Naive B cell (primary cell): ENCODE measurements at places on chromosomes 11 and 22. TPM values are rescaled to one million over a fixed set of nuclear protein-coding genes. Genes with fewer than 3 reads are reported as not detected.
A peak's percentile ranks its signal among the peaks of the same experiment; 100 is the strongest.

- DNase-seq: no peak
These were observed 13.3 kb upstream of the IL10RA start for GRCh38 chr11:117972629-117973502.

DNA sequence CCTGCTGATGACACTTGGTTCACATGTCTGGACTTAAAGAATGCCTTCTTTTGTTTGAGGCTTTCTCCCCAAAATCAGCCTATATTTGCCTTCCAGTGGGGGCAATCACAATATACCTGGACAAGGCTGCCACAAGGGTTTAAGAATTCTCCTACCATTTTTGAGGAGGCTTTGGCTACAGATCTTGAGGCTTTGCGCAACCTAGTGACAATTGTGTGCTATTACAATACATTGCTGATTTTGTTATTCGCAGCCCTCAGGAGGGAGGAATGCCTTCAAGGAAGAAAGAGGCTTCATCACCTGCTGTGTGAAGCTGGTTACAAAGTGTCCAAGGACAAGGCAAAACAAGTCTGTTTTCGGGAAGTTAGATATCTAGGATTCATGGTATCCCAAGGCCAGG, 50.8 kb upstream of the OR4C15 start:
- no peak for DNase-seq

DNA sequence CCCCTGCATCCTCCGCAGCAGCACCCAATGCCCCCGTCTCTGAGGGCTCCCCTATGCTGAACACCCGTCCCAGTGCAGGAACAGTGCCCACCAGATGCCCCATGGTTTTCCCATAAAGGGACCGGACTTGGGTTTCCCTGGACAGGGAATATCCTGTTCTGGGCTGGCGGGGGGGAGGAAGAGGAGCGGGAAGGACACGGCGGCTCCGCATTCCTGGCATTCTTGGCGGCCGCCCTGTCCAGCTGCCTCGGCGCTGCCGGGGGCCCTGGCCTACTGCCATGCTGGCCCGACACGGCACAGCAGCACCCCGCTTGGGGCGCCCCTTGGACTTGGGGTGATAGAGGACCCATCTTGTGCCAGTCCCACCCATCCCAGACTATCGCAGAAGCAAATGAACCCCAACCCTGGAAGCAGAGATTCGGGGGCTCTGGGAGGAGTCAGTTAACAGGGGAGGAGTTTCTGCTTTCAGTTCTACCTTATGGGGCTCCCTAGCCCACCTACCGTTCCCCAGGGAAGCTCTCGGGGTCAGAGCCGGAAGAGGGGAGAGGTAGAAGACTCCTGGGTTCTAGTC, 23.7 kb upstream of the CBX7 start:
- no peak for DNase-seq

GRCh38 chr22:46107753-46108563, 42.4 kb upstream of the PPARA start:
- no peak for DNase-seq

GRCh38 chr22:38035530-38035885, 21.7 kb upstream of the PICK1 start:
- DNase-seq: no peak

CST6 gene
- polyA plus RNA-seq: not detected

- no peak for DNase-seq
These were observed 2034.2 kb downstream of the LRRC4C start for GRCh38 chr11:39425226-39425625.

DNA sequence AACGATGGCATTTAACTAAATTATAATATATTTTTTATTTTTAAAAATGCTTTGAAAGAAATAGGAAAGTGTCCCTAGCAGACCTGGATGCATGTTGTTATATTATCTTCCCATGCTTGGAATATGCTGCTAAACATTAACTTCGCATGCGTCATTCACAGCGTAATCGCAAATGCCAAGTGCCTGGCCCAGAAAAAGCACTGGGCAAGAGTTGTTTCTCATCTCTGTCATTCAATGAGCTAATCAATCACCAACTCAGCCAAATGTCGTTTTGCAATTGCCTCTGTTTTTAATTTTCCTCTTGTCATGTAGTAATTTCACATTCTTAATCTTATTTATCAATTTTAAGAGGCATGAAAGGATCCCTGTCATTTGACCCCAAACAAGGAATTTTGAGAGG, 1421.9 kb downstream of the BRD1 start:
- no peak for DNase-seq

- DNase-seq: peak; percentile 18
These were observed 14.9 kb upstream of the CCDC73 start for GRCh38 chr11:32809313-32809712.

GRCh38 chr22:37830093-37830842, 7.1 kb downstream of the GALR3 start:
- DNase-seq: no peak

DNA sequence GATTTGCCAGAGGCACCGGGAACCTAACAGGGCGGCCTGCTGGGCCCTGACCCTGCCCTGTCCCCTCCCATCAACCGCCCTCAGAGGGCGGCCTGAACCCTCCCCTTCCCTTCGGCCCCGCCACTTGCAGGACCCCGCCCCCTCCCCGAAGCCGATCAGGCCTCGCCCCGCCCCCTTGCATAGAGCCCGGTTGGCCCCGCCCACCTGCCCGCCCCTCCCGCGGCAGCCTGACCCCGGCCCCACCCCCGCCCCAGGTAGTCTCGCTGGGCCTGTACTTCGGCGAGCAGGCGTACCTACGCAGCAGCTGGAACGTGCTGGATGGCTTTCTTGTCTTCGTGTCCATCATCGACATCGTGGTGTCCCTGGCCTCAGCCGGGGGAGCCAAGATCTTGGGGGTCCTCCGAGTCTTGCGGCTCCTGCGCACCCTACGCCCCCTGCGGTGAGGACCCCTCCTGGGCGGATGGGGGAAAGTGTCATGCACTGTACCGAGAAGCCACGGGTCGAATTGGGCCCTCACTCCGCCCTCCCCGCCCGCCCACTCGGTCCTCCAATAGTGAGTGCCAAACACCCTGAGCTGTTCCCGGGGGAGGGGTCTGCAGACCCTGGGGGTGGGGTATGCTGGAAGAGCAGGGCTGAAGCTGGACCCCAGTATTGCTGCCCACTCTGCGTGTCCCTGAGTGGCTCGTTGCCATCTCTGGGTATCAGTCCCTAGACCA, 94.1 kb downstream of the CACNA1I start:
- DNase-seq: no peak

DNA sequence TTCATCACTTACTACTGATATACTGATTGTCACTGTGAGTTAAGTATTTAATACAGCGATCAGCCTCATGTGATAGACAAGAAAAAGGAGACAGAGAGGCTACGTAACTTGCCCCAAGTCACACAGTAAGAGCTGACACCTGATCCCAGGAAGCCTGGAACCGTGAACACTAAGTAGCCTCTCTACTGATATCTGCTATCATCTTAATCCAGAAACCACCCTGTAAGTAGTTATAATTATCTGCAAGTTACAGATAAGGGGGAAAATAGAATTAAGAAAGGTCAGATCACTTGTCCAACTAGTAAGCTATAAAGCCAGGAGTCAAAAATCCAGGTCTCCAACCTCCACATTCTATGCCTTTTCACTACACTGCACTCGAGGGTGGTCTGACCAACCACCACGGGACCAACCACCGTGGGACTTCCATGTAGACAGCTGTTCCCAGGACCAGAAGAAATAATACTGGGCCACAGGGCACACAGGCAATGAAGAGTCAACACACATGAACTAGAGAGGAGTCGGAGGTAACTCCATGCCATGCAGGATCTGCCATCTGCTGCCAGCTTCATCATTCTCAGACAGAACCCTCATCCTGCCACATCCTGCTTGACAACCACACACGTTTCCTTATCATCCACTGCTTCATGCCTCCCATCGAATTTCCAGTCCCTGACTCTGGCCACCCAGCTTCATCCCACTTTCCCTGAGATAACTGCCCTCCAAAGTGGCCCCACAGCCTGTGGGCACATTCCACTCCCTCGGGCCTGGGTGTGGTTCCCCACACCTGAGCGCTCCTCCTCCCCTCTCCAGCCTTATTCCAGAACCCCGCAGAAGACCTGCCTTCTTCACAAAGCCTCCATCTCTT, 58.6 kb downstream of the MICAL3 start:
- DNase-seq: no peak

GRCh38 chr22:48944433-48944750, 883.3 kb downstream of the BRD1 start:
- no peak for DNase-seq

NKAPD1 gene
- 9.9 TPM for polyA plus RNA-seq

DNA sequence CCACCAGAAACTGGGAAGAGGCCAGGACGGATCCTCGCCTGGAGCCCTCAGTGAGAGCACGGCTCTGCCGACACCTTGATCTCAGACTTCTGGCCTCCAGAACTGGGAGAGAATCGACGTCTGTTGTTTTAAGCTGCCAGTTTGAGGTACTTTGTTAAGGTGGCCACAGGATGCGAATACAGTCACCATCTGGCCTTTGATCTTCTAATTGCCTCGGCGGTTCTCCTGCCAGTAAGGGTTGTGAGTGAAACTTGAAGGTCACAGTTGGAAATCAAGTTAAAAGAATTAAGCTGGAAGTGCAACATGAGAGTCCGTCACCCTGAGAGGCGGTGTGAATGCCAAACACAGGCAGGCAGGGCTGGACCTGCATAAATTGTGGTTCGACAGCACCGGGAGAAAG, 27.9 kb downstream of the PARVB start:
- no peak for DNase-seq

JHY gene
- 2.7 TPM for polyA plus RNA-seq

GRCh38 chr22:49934891-49935557, 16.6 kb downstream of the CRELD2 start:
- peak; percentile 85 for DNase-seq

GRCh38 chr22:49628391-49629260, 199.0 kb downstream of the BRD1 start:
- no peak for DNase-seq

- no peak for DNase-seq
These were observed 55.5 kb upstream of the CD5 start for GRCh38 chr11:61046833-61047232.

FXYD2 gene
- polyA plus RNA-seq: not detected

PGA5 gene
- not detected for polyA plus RNA-seq

OR52J3 gene
- not detected for polyA plus RNA-seq

GRCh38 chr22:44128958-44129618, 51.6 kb upstream of the PARVG start:
- DNase-seq: no peak

DNA sequence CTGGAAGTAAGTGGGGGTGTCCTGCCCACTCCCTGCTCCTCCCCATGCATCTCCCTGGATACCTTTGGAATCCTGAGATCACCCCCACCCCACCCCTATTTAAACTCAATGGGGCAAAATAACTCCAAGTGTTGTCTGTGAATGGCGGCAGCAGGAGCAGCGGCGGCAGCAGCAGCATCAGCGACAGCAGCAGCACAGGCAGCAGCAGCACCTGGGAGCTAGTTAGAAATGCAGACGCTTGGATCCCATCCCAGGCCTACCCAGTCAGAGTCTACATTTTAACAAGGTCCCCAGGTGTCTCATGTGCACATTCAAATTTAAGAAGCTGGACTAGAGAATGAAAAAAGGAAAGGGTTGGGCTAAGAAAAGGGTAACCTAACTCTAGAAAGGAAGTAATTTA, 82.6 kb downstream of the SEZ6L start:
- no peak for DNase-seq

GRCh38 chr11:70488171-70488703, 89.9 kb downstream of the CTTN start:
- DNase-seq: no peak
